ENCODE measurements at places on chromosomes 1 and 21.
A peak's percentile ranks its signal among the peaks of the same experiment; 100 is the strongest.

DNA sequence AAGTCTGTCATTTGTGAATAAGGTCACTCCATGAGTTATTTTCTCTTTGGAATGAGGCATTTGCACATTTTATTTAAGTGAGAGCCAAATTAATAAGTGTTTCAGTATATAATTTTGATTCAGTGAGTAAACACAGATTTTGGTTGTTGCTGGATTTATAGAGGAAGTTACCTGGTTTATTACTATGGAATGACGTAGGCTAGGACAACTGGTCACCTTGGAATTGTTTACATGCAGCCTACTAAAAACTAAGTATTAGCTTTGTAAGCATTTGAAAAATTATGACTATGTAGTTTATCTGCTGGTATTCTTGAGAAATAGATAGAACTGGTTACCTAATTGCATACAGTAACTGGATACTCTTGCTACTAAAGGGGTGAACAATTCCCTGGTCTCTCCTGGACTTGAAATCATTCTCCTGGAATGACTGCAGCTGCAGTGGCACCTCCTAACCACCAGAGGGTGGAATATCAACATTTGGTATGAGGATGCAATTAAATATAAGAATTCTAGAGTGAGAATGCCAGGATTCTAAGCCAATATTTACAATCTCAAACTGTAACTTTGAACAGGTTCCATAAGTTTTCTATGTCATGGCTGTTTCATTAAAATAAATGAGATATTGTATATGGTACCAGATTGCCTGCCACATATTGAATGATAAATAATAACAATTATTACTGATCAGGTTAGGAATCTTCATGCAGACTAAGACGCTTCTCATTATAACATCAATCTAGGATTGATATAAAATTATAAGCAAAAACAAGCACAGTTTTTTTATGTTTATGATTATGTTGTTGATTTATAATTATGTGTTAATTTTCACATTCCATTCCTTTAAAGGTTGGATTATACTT lies 3.5 kb upstream of the KRTAP27-1 start:
- no peak for DNase-seq

- DNase-seq = no peak
Observed at GRCh38 chr1:32066489-32066873, 6.3 kb upstream of the TMEM39B start.

- peak; percentile 89 for DNase-seq
Observed at GRCh38 chr1:24502065-24502708, 449 bp upstream of the RCAN3 start.

DNA sequence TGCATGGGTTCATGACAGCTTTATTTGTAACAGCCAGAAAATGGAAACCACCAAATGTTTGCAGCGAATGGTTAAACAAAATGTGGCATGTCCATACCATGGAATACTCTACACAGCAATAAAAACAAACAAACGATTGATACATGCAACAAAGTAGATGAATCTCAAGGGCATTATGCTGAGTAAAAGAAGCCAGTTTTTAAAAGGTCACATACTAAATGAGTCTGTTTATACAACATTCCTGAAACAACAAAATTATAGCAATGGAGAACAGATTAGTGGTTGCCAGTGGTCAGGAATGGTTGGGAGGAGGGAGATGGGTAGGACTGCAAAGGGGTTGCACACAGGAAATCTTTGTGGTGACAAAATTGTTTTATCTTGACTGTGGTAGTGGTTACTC lies 202.4 kb upstream of the UBE2U start:
- DNase-seq = no peak

DNA sequence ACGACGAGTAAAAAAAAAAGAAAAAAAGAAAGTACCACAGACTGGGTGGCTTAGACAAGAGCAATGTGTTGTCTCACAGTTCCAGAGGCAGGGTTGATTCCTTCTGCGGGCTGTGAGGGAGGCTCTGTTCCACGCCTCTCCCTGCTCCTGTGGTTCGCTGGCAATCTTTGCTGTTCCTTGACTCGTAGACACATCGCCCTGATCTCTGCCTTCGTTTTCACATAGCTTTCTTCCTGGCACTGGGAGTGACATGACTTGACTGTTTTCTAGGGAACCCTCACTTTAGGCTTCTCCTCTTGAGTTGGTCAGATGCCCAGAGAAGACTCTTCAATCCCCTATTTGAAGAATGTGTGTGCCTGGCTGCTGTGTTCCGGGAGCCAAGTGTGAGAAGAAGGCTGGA lies 133.6 kb downstream of the TM2D1 start:
- DNase-seq = no peak

DNA sequence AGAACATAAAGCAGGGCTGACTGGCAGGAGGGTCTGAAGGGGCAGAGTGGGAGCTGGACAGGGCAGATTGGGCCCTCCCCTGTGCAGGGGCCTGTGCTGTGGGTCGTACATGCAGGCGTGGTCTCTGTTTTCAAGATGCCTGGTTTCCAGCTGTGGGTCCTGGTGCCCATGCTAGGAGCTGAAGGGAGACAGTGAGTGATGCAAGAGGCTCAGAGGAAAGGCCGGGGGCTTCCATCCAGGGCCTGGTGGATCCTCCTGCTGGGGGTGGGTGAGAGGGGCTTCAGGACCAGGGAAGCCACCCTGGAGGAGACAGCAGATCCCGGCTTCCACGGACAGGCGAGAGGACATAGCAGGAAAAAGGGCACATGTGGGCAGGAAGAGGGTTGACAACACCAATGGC lies 349.0 kb upstream of the VAMP3 start:
- no peak for DNase-seq

DNA sequence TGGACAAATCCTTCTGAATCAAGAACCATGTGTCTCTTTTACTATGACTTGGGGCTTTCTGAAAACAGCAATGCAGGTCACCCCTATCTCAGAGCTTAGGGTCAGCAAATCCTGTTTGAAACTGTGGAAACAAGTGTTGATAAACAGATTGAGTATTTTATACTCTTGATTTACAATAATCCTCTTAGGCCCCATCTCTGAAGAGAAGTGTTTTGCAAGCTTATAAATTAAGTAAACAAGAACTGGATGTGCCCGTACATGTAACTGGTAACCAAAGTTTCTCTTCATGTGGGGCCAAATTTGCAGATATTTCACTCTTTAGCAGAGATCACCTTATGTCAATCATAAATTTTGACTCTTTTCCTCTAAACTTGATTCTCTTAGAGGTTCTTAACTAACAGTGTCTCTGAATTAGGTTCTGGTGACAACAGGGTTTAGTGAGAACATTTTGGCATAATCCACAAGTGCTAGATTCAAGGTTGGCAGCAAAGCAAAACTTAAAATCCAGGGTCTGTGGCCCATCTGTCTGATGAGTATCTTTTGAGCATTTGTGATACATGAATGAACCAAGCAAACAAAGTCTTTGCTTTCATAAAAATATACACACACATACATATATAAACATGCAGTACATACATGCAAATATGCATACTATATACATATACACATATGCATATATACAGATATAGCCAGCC lies 183.0 kb upstream of the HOOK1 start:
- no peak for DNase-seq

DNA sequence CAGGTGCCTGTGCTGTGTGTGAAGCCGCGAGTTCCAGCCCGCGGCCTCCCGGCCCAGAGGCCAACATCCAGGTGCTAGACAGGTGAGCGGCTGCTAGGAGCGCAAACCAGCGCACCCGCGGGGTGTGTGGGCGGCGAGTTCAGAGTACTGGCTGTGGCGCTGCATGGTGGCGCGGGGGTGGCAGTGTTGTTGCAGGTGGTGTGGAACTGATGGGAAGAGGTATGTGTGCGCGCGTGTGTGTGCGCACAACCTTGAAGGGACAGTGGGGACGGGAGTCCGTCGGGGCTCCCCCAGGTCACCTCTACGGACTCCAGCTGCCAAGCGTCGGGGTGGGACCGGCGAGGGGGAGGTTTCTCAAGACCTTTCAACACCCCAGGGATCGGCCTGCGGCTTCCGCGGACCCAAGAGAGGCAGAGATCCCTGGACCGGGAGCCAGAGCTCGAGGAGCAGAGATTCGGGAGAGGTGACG lies 433 bp upstream of the DMBX1 start:
- peak; percentile 69 for DNase-seq

DNA sequence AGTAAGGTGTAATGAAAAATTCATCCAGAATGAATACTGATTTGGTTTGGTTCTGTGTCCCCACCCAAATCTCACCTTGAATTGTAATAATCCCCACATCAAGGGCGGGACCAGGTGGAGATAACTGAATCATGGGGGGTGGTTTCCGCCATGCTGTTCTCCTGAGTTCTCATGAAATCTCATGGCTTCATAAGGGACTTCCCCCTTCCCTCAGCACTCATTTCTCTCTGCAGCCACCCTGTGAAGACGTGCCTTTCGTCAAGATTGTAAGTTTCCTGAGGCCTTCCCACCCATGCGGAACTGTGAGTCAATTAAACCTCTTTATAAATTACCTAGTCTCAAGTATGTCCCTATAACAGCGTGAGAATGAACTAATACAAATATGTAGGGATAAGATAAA lies 5.5 kb upstream of the SYNJ1 start:
- DNase-seq = no peak

GRCh38 chr1:168960595-168960994 lies 145.9 kb upstream of the ATP1B1 start:
- no peak for DNase-seq

- peak; percentile 77 for DNase-seq
Observed at GRCh38 chr1:154955039-154955717, 721 bp downstream of the PBXIP1 start.

GRCh38 chr1:175494011-175494554 lies 249.3 kb downstream of the TNR start:
- DNase-seq = no peak
